ENCODE measurements at places on chromosomes 7 and 10.

DNA sequence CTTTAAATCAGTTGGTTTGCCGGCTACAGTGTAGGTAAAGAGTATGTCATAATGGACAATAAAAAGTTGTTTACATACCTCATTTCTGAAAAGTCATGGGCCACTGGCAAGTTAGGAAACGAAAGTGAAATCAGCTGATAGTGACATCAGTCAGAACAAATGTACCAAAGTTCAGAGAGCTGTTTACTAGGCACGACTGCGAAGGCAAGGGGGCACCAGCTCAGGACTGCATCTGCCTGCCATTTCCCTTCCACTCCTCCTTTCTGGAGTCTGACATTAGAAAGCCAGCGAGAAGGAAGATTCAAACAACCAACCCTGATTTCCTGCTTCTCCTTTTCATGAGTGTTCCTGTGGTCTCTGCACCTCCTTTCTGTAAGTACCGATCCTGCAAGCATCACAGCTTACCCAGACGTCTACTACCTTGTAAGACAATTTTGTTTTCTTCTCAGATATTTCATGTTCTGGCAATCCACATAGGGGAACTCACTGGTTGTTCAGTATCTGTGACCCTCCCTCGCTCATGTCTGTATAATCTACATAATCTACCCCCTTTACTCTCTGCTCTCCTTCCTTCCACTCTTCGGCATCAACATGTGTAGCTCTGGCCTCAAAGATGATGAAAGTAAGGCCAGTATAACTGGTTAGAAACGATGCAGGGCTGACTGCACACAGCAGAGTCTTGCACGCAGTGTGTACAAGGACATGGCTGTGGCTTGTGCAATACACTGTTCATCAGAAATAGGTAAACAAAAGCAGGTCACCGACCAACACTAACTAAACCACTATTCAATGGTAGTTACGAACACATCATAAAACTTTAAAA lies at the start of gene TMEM140:
TMEM140 (plus strand) TSS at position 174 of the 823 bp plus-strand sequence. CDS start 16,370 bp downstream, outside the sequence.
- peak within 1 kb of the TSS; percentile 92 for H3K27ac ChIP-seq
- H3K4me3 ChIP-seq, result peak within 1 kb of the TSS; percentile 86
- peaks cover 41% of the 10 kb centered on the region for H3K4me1 ChIP-seq
- H3K27me3 ChIP-seq, result no peaks in the 10 kb centered on the region
- peak; percentile 60 for DNase-seq
- H3K36me3 ChIP-seq, result peaks cover 14% of the 10 kb centered on the region

GRCh38 chr10:63369711-63370110 lies 96.1 kb downstream of the JMJD1C start:
- H3K36me3 ChIP-seq, result peaks cover 10% of the 10 kb centered on the region
- H3K27ac ChIP-seq, result no peak overlapping the region
- H3K4me3 ChIP-seq, result no peak overlapping the region
- no peak for DNase-seq
- peaks cover 4% of the 10 kb centered on the region for H3K4me1 ChIP-seq

- no peak overlapping the region for H3K27ac ChIP-seq
- H3K36me3 ChIP-seq, result peaks cover 19% of the 10 kb centered on the region
- no peaks in the 10 kb centered on the region for H3K27me3 ChIP-seq
- no peak for DNase-seq
- peaks cover 27% of the 10 kb centered on the region for H3K4me1 ChIP-seq
Observed at GRCh38 chr10:101826852-101827434, 8.7 kb upstream of the OGA start.

DNA sequence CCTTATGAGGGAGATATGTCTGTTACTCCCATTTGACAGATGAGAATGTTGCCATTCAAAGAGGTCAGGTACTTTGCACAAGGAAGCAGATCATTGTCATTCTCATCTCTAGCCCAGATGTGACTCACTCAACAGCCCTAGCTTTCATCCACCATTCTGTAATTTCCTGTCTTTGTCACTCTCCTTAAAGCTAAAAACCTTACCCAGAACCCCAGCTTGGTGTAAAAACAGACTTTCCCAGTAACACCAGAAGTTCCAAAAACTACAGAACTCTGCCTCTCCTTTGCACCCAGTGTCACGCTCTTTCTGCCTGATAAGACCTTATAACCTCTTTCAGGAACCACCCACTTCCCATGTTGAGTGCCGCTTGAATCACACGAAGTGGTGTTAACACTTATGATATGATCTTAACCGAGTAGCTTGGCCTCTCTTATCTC lies 89.1 kb upstream of the SP4 start:
- no peaks in the 10 kb centered on the region for H3K27me3 ChIP-seq
- H3K4me1 ChIP-seq, result no peaks in the 10 kb centered on the region
- H3K27ac ChIP-seq, result no peak overlapping the region
- DNase-seq, result no peak

DNA sequence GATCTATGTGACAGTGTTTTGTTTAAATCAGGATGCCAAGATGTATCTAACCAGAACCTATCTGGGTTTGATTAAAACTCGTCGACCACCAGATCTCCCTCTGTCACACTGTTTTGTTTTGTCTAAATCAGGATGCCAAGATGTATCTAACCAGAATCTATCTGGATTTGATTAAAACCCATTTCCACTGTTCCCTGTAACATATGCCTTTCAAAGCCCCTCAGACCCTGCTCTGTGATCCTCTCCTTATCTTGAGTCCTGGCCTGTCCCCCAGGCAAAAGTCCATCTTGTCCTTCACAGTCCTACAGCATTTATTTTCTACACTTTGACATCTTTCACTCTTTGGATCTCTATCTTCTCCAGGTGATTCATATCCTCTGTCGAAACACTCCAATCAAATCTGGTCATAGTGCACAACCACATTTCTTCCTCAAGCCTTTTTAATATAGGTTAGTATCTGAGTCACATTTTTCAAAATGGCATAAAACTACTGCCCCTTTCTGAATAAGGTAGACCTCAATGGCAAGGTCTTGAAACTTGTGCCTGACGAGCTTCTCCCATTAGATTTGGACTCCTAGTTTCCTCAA lies 32.5 kb downstream of the ERLIN1 start:
- H3K36me3 ChIP-seq, result peaks cover 51% of the 10 kb centered on the region
- H3K27ac ChIP-seq, result no peak overlapping the region
- peaks cover 25% of the 10 kb centered on the region for H3K4me1 ChIP-seq
- DNase-seq, result no peak

DNA sequence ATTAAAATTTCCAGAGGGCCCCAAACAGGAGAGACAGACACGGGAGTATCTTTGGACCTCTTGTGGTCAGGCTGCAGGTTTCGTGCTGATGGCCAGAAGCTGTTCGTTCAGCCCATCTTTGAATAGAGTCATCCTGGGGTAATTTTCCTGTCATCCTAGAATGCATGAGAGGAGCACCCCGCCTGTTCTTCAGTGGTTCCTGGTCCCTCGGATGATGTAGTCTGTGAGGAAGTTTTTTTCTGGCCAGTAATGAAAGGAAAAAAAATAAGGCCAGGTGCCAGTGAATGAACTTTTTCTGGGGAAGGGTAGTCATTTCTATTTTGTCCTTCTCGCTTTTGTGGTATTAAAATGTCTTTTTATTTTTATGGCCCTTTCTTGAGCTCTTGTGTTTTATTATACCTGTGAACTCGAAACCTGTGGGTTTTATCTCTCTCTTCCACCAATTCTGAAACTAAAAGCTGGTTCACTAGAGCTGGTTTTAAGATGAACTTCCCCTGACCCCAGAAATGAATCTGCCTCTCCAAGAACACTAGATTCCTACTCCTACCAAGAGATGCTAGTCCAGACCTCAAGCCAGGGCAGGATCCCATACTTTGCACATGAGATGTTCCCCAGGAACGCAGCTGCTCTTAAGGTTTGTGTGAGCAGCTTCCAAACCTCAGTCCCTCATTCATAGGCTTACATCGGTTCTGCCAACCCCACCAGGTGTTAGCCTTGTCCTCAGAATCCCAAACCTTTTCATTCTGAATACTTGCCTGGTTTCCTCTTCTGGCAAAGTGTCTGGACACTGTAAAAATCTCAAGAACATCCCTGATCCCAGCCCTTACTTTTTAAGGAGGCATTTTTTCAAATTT lies 15.4 kb upstream of the MEST start:
- H3K4me3 ChIP-seq, result no peak overlapping the region
- H3K4me1 ChIP-seq, result peaks cover 8% of the 10 kb centered on the region
- DNase-seq, result no peak
- H3K27me3 ChIP-seq, result no peaks in the 10 kb centered on the region

- DNase-seq, result no peak
- H3K36me3 ChIP-seq, result no peaks in the 10 kb centered on the region
- no peak overlapping the region for H3K27ac ChIP-seq
- H3K27me3 ChIP-seq, result peaks cover 25% of the 10 kb centered on the region
Observed at GRCh38 chr10:84551437-84552120, 223.2 kb downstream of the CCSER2 start.

DNA sequence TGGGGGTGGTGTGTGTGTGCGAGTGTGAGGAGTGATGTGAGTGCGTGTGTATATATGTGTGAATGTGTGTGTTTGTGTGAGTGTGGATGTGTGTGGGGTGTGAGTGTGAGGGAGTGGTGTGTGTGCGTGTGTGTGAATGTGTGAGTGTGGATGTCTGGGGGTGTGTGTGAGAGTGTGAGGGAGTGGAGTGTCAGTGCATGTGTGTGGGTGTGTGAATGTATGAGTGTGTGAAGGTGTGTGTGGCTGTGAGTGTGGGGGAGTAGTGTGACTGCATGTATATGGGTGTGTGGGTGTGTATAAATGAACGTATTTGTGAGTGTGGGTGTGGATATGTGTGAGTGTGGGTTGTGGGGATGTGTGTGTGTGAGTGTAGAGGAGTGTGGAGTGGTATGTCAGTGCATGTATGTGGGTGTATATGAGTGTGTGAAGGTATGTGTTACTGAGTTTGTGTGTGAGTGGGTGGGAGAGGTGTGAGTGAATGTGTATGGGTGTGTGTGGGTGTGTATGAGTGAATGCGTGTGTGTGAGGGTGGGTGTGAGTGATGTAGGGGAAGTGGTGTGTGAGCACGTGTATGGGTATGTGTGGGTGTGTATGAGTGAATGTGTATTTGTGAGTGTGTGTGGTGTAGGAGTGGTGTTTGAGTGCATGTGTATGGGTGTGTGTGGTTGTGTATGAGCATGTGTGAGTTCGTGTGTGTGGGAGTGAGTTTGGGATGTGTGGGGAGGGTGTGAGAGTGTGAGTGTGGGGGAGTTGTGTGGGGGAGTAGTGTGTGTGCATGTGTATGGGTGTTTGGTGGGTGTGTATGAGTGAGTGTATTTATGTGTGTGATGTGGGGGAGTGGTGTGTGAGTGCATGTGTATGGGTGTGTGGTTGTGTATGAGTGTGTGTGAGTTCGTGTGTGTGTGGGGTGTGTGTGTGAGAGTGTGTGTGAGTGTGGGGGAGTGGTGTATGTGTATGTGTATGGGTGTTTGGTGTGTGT lies 28.5 kb upstream of the NUB1 start:
- peaks cover 5% of the 10 kb centered on the region for H3K27me3 ChIP-seq
- H3K4me1 ChIP-seq, result no peaks in the 10 kb centered on the region
- H3K36me3 ChIP-seq, result peaks cover 2% of the 10 kb centered on the region

- no peak overlapping the region for H3K27ac ChIP-seq
- no peak for DNase-seq
Observed at GRCh38 chr10:107424628-107425027, 260.1 kb upstream of the SORCS1 start.

- no peak overlapping the region for H3K4me3 ChIP-seq
- H3K4me1 ChIP-seq, result no peaks in the 10 kb centered on the region
- DNase-seq, result no peak
Observed at GRCh38 chr10:98013776-98014175, 16.6 kb downstream of the CRTAC1 start.

DNA sequence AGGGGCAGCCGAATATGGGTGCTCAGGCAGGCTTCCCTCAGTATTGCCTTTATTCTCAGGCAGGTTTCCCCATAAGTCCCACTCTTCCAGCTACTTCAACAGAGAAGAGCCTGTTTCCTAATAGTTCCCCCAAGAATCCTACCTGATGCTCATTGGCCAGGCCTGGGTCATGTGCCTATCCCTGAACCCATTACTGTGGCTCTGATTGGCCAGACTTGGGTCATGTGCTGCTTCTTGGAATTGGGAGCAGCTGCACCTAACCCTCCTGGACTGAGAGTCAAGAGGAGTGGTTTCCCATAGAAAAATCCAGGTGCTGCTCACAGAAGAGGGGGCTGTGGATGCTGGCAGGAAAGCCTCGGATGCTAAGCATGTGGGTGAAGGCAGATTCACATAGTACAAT lies 21.7 kb downstream of the OPALIN start:
- H3K4me1 ChIP-seq, result peaks cover 5% of the 10 kb centered on the region
- no peak overlapping the region for H3K4me3 ChIP-seq
- no peaks in the 10 kb centered on the region for H3K36me3 ChIP-seq

- H3K27ac ChIP-seq, result no peak overlapping the region
- no peaks in the 10 kb centered on the region for H3K27me3 ChIP-seq
- H3K4me3 ChIP-seq, result no peak overlapping the region
- H3K4me1 ChIP-seq, result no peaks in the 10 kb centered on the region
- H3K36me3 ChIP-seq, result no peaks in the 10 kb centered on the region
- no peak for DNase-seq
Observed at GRCh38 chr7:80439894-80440821, 71.7 kb downstream of the GNAT3 start.

DNA sequence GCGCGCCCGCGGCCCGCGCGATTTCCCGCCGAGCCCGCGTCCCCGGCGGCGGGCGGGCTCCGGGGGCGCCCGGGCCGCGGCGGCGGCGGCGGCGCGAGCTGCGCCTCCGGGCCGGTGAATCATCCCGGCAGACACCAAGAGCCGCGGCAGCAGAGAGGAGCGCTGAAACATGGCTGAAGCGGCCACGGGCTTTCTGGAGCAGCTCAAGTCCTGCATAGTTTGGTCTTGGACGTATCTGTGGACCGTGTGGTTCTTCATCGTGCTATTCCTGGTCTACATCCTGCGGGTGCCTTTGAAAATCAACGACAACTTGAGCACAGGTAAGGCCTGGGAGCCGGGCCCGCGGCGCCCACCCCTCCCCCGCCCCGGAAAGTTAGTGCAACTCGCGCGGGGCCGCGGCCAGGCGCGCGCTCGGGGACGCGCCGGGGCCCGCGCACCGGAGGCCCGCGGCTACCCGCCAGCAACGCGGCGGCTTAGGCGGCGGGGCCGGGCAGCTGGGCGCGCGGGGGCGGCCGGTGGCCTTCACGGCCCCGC lies at the start of gene ST7:
ST7 (plus strand) TSS at position 130 of the 534 bp plus-strand sequence; CDS start at position 170, 40 bp downstream.
- peak; percentile 42 for DNase-seq
- peak within 1 kb of the TSS; percentile 85 for H3K4me3 ChIP-seq
- peaks cover 15% of the 10 kb centered on the region for H3K27me3 ChIP-seq
- H3K36me3 ChIP-seq, result no peaks in the 10 kb centered on the region

GRCh38 chr7:92695308-92696261 lies 105.4 kb upstream of the FAM133B start:
- H3K4me3 ChIP-seq, result peak overlapping the region; percentile 37
- H3K36me3 ChIP-seq, result peaks cover 4% of the 10 kb centered on the region
- H3K27me3 ChIP-seq, result no peaks in the 10 kb centered on the region
- DNase-seq, result no peak
- no peak overlapping the region for H3K27ac ChIP-seq

GRCh38 chr10:58996063-58996462 lies 180.4 kb upstream of the PHYHIPL start:
- H3K4me1 ChIP-seq, result no peaks in the 10 kb centered on the region
- H3K36me3 ChIP-seq, result no peaks in the 10 kb centered on the region
- no peak overlapping the region for H3K4me3 ChIP-seq
- H3K27me3 ChIP-seq, result no peaks in the 10 kb centered on the region
- no peak for DNase-seq
- no peak overlapping the region for H3K27ac ChIP-seq

DNA sequence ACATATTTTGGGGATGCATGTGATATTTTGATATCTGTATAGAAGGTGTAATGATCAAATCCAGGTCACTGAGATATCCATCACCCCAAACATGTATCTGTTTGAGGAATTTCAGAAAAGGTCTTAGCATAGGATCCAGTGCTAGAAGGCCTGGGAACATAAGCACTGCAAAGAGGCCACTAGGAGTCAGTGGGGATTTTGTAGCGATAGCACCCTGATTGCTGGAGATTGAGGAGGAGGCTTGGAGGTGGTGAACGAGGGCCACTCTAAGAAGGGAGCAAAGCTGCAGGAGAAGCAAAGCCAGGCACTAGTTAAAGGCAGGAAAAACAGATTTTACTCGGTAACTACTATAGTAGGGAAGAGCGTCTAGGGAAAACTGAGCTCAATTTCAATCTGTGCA lies 324.0 kb downstream of the LHFPL3 start:
- H3K36me3 ChIP-seq, result no peaks in the 10 kb centered on the region
- no peaks in the 10 kb centered on the region for H3K4me1 ChIP-seq
- H3K4me3 ChIP-seq, result no peak overlapping the region
- peaks cover 9% of the 10 kb centered on the region for H3K27me3 ChIP-seq
